ENCODE measurements at places on chromosomes 11 and 22. TPM values are rescaled to one million over a fixed set of nuclear protein-coding genes. Genes with fewer than 3 reads are reported as not detected.

Gene SLC3A2
- total RNA-seq = 255 TPM

Gene PRRG4
- total RNA-seq = 12.6 TPM

Gene ABTB2
- total RNA-seq = 3.2 TPM

Gene APOA5
- not detected for total RNA-seq

Gene DNAJC24
- 14.1 TPM for total RNA-seq

Gene SCARF2
- total RNA-seq = 24.0 TPM

Gene GPHA2
- total RNA-seq = not detected

Gene TMEM45B
- 16.4 TPM for total RNA-seq

Gene RBFOX2
- 64.1 TPM for total RNA-seq

Gene ALKBH3
- 27.7 TPM for total RNA-seq

Gene SF1
- total RNA-seq = 294 TPM

Gene ASRGL1
- 54.8 TPM for total RNA-seq

Gene ZP1
- total RNA-seq = not detected

Gene CYTH4
- 37.9 TPM for total RNA-seq

Gene UQCC3
- total RNA-seq = 5.7 TPM

Gene IFITM10
- 7.9 TPM for total RNA-seq

Gene PTPRCAP
- 17.7 TPM for total RNA-seq

Gene LARGE2
- 6.0 TPM for total RNA-seq

Gene VSTM5
- not detected for total RNA-seq

Gene CHRM4
- 0.35 TPM for total RNA-seq

Gene KRTAP5-6
- not detected for total RNA-seq

Gene GGTLC3
- total RNA-seq = 13.1 TPM

Gene DYNC2H1
- 16.2 TPM for total RNA-seq

Gene PAMR1
- total RNA-seq = 12.4 TPM

Gene DUSP18
- 19.3 TPM for total RNA-seq

Gene APOBEC3B
- 0.52 TPM for total RNA-seq

Gene ARFIP2
- 36.4 TPM for total RNA-seq

Gene IRAG1
- 18.0 TPM for total RNA-seq

Gene PNPLA3
- 3.7 TPM for total RNA-seq

Gene NXPE4
- not detected for total RNA-seq

Gene DGCR6
- 3.1 TPM for total RNA-seq

Gene CPT1A
- total RNA-seq = 76.4 TPM

Gene LRRC74B
- not detected for total RNA-seq

Gene FAM83F
- total RNA-seq = 0.35 TPM

Gene THY1
- total RNA-seq = 7.8 TPM

Gene OVCH2
- 6.4 TPM for total RNA-seq

Gene NAV2
- 44.8 TPM for total RNA-seq

Gene CENPM
- 1.3 TPM for total RNA-seq

Gene MMP11
- total RNA-seq = 1.9 TPM

Gene TPH1
- total RNA-seq = 0.29 TPM

Gene MMP13
- total RNA-seq = not detected

Gene OR4C45
- total RNA-seq = not detected

Gene KRTAP5-1
- total RNA-seq = not detected

Data from upper lobe of right lung (tissue), 1 donor.